ENCODE measurements at places on chromosomes 4 and X.

DNA sequence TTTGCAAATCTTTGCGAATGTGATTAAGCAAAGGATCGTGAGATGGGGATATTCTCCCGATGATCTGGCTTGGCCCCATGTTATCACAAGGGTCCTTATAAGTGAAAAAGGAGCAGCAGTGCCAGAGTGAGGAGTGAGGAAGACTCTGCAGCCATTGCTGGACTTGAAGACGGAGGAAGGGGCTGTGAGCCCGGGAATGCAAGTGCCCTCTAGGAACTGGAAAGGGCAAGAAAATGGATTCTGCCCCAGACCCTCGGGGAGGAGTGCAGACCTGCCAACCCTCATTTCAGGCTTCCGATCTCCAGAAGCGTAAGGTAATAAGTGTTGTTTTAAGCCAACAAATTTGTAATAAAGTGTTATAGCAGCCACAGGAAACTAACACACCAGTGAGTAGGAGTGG is 76.3 kb downstream of the EVC start:
- no peak for DNase-seq

DNA sequence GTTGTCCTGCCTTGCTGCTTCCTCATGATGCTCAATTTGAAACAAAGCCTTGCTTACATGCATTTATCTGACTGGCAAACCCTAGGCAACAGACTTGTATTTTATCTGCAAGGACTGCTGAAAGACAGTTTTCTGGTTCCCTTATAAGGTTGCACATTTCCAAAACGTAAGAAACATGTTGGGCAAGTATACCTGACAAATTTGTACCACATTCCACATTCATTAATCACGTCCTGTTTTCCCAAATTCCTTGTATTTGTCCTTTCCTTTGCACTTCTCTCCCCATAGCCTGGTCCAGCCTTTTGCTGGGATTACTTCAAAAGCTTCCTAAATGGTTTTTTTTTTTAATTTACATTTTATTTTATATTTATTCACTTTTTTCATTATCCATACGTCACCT is 310.1 kb downstream of the PPP3CA start:
- no peak for DNase-seq

DNA sequence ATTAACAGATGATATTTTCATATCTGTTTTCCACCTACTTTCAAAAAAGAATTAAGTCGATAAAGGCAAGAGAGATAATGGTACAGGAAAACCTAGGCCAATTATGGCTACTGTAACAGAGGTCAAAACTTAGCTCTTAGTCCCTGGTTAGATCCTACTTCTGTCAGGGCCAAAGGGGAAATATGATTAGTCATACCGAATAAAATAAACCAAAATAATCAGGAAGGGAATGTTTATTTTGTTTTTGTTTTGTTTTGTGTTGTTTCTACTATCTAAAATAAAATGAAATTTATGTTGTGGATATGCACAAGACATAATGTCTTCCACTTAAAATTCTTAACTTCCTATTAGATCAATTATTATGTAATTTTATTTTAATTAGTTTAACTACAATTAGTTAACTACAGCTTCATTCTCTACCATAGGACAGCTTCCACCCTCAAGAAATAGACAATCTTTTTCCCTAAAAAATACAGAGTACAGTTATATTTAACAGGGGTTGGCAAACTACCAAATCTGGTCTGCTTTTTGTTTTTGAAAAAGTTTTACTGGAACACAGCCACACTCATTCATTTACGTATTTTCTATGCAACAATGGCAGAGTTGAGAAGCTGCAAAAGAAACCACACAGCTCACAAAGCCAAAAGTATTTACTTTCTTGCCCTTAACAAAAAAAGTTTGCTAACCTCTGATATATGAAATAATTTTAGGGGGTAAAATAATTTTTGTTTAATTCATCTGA is 25.4 kb downstream of the TMEM47 start:
- no peak for DNase-seq

- DNase-seq: peak; percentile 80
Measured at GRCh38 chr4:3462790-3463415, at the start of gene DOK7. Gene DOK7, plus strand, starts transcription at chr4:3463306. Its CDS starts 70 bp downstream, at chr4:3463376.

DNA sequence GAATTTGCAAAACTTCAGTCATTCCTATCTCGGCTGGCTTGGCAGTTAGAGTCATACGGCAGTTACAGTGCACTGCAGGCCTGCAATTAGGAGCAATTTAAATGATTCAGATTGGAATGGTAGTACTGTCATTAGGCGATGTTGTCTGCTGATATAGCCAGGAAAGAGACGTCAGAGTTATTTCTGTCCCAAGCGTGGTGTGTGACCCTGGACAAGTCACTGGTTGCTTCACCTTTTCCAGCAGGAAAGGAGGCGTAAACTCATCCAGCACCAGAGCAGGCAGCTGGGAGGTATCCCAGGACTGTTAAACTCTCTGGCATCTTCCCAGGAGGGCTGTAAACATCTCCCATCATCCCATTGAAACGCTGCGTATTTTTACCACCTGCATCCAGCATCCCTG is 836 bp upstream of the LNX1 start:
- no peak for DNase-seq

DNA sequence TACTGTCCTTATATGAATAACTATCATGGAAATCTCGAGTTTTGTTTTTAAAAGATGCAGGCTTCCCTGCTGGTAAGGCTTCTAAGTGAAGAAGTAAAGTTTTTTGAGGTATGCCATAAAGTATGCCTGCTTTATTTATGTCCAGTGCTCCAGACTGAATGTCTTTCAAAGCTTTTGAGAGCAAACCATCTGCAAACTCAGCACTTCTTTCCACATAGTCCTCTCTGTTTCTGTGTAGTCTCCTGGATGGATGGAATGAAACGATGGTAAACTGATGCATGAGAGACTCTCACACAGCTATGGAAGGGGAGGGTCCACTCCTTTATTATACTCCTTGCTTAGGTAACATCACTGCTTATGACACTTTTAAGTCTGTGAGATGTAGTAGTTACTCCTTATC is 73.7 kb downstream of the NCAPG start:
- DNase-seq: no peak

GRCh38 chr4:57672846-57673433 is 562.8 kb upstream of the IGFBP7 start:
- DNase-seq: no peak

DNA sequence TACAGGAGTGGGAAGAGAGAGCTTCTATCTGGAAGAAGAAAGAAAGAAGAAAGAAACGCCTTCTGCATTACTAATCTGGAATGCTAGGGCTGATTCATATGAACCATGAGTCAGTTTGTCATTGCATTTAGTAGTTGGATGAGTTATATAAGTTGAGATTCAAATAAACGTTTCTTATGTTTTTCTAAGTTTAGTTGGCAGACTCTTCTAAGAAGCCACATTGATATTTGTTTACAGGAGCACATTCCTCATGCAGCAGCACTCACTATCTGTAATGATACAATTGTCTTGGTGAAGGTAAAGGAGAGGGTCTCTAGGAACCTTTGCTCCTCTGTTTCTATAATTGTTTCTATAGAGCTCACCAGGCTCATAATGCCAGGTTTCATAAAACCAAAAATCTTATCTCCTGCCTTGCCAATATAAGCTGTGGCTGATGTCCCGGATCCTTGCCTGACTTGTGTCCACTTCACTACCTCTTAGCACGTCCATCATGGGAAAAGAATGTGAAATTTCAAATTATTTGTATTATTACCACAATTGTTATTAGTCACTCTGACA is 39.5 kb downstream of the HOPX start:
- DNase-seq: no peak

GRCh38 chr4:63786171-63786570 is 623.1 kb downstream of the TECRL start:
- no peak for DNase-seq

DNA sequence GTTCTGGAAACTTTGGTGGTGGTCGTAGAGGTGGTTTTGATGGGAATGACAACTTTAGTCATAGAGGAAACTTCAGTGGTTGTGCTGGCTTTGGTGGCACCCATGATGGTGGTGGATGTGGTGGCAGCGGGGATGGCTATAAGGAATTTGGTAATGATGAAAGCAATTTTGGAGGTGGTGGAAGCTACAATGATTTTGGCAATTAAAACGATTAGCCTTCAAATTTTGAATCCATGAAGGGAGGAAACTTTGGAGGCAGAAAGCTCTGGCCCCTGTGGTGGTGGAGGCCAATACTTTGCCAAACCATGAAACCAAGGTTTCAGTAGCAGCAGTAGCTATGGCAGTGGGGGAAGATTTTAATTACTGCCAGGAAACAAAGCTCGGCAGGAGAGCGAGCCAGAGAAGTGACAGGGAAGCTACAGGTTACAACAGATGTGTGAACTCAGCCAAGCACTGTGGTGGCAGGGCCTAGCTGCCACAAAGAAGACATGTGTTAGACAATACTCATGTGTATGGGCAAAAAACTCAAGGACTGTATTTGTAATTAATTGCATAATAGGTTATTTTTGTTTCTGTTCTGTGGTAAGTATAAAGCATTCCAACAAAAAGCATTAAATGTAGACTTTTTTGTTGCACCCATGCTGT is 23.2 kb upstream of the SOD3 start:
- DNase-seq: no peak

GRCh38 chr4:10893395-10893794 is 208.8 kb upstream of the CLNK start:
- DNase-seq: peak; percentile 4

DNA sequence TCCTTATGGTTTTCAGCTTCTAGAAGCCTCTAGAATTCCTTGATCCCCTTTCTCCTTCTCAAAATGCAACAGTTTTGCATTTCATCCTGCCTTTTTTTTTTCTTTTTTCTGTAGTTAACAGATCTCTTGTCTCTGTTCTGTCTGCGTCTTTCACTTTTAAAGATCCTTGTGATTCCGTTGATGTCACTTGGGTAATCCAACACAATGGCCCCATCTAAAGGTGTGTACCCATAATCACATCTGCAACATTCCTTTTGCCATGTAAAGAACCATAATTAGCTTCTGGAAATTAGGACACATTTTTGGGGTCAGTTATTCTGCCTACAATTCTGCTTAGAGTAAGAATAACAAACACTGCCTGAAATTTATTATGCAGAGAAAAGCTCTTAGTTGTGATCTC is 1180.9 kb upstream of the ADGRL3 start:
- DNase-seq: no peak

DNA sequence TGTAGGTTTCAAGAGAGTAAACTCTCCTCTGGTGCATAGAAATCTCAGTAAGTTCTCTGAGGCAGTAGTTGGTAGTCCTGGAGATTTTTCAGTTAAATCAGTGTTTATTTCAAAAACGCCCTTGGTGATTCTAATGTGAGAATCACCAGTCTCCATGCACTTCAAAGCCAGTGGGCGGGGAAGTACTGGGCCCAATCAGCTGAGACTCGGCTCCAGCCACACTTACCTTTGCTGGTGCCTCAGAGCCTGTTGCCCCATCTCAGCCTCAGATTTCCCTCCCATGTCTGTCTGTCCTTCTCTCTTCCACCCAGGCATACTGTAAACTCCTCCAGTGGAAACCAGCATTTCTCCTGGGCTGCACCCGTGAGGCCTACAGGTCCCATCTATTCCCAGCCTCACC is 7.4 kb upstream of the MGST2 start:
- no peak for DNase-seq

DNA sequence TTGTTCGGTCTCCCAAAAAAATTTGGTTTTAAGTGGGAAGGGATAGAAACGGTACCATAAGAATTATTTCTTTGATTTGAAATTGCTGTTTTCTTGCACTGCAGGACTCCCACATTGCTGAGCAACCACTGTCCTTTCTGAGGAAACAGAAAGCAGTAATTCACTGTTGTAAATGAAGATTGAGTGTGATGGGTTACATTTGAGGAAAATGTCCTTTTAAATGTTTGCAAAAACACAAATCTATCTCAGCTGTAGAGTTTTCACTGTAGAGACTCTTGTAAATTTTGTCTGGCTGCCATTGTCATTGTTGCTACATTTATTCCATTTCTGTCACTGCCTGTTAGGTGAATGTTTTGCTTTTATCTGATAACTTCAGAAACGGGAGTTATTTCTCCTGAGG is 105.2 kb downstream of the FRAS1 start:
- no peak for DNase-seq

GRCh38 chr4:108492816-108493595 is 127.4 kb upstream of the RPL34 start:
- peak; percentile 22 for DNase-seq

GRCh38 chrX:2401201-2401589 is 99.6 kb downstream of the DHRSX start:
- DNase-seq: no peak

DNA sequence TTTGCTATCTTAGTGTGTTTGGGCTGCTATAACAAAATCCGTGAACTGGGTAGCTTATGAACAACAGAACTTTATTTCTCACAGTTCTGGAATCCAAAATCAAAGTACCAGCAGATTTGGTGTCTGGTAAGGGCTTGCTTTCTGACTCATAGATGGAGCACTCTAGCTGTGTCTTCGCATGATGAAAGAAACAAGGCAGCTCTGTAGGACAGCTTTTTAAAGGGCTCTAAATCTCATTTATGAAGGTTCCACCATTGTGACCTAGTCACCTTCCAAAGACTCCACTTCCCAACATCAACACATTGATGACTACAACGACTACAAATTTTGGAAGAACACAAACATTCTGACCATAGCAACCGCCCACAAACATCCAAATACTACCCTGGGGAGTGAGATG is 158.6 kb upstream of the LCORL start:
- DNase-seq: no peak

DNA sequence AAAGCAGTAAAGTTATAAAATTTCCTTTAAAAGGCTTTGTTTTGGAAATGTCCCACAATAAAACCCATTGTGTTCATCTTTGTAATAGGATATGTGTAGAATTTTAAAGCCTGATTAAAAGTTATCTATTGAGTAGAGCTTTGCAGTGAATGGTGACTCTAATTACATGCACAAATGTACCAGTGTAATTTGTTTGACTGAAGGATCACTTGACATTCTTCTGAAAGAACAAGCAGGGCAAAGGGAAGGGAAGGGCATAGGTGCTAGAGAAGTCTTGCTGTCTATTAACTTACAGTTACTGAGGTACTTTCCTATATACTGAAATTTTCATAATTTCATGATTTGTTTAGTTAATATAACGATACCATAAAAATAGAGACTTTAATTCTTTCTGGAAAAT is 70.8 kb downstream of the STIM2 start:
- no peak for DNase-seq

GRCh38 chr4:125132729-125133128 is 182.0 kb upstream of the FAT4 start:
- no peak for DNase-seq

DNA sequence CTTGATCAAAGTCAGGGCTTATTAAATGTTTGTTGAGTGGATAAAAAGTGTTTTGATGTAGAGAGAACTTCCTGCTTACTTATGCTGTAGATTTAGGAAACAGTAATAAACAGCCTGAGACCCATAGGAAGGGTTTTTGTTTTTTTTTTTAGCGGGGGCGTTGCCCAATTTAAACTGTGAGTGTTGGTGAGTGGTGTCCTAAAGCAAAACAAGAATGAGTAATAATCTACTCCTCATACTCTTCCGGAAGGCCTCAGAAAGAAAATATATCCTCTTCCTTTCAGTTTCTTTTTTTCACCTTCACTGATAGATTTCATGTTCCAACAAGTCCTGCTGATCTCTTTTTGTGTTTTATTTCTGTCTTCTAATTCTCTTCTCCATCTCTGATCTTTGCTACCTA is 104.4 kb upstream of the SCML1 start:
- DNase-seq: no peak

GRCh38 chr4:28799696-28800095 is 1920.5 kb upstream of the PCDH7 start:
- DNase-seq: no peak
